A549 treated with GW870086 at 1 μM for 4 hours (cell line): ENCODE measurements at places on chromosomes 13 and 19. TPM values are rescaled to one million over a fixed set of nuclear protein-coding genes. Genes with fewer than 3 reads are reported as not detected.

The CALR gene
- total RNA-seq, result 499 to 569 TPM (median 524 TPM) in 5 replicates

The LGALS14 gene
- not detected in 5 replicates for total RNA-seq

The SIGLECL1 gene
- total RNA-seq, result not detected in 5 replicates

The NALCN gene
- 3.2 to 4.5 TPM (median 4.3 TPM) in 5 replicates for total RNA-seq

The ZNF30 gene
- total RNA-seq, result 5.0 to 7.2 TPM (median 5.4 TPM) in 5 replicates

The XRCC1 gene
- total RNA-seq, result 24.8 to 28.2 TPM (median 27.3 TPM) in 5 replicates

The AP2S1 gene
- total RNA-seq, result 243 to 332 TPM (median 307 TPM) in 5 replicates
